Activated T-cell treated with anti-CD3 and anti-CD28 coated beads for 48 hours (primary cell): ENCODE measurements at places on chromosomes 7 and 10.

DNA sequence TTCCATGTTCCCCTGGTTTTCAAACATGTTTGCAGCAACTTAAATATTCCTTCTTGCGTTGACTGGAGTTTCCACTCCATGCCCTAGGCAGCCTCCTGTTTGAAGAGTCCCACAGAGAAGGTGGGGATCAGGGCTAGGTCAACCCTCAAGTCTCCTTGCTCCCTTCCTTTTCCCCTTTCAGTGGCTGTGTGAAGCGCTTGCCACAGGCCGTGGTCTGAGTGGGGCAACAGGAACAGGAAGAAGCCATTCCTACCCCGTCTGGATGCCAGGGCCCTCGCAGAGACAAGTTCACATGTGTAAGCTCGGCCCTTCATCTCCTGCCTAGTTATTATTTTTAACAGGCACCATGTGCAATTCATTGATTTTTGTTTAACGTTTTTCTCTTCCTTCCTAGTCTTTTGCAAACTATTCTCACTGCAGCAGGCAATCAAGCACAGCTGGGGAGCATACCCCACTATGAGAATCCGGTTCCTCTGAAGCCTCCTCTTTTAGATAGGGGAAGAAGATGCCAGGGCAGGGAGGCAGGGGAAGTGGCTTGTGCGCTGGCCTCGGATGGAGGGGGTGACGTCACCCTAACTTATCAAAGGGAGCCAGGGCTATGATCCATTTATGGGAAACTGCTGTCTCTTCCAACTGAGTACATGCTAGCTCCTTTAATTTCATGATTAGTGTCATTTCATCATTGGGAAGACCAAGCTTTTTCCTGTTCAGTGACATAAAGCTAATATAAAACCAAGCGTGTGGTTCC lies 64.2 kb downstream of the PRLHR start:
- DNase-seq: no peak

DNA sequence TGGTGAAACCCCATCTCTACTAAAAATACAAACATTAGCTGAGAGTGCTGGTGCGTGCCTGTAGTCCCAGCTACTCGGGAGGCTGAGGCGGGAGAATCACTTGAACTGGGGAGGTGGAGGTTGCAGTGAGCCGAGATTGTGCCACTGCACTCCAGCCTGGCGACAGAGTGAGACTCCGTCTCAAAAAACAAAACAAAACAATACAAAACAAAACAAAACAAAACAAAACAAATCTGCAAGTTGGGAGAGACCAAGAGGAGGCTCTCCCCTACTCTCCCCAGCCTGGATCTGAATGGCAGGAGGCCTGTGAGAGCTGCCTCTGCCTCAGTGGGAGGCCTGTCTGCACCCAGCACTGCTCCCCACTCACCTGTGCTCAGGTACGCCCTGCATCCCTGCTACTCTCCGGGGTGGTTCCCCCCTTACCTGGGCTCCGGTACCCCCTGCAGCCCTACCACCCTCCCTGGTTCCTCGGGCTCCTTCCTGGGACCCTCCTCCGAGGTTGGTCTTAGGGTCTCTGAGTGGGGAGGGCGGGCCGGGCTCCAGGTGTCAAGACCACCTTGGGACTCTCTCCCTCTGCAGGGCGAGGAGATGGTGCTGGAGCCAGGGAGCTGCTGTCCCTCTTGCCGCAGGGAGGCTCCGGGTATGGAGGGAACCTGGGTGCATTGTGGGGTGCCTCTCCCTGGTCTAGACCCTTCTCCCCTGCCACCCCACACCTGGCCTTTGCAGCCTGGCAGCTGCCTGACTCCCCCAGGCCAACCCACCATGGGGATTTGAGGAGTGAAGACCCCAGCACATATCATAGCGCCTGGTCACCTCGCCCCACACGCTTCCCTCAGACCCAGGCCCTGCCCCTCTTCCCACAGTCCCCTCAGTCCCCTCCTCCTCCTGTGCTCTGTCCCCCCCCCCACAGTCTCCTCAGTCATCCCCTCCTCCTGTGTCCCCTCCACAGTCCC lies 9.5 kb upstream of the ZNF862 start:
- no peak for DNase-seq

DNA sequence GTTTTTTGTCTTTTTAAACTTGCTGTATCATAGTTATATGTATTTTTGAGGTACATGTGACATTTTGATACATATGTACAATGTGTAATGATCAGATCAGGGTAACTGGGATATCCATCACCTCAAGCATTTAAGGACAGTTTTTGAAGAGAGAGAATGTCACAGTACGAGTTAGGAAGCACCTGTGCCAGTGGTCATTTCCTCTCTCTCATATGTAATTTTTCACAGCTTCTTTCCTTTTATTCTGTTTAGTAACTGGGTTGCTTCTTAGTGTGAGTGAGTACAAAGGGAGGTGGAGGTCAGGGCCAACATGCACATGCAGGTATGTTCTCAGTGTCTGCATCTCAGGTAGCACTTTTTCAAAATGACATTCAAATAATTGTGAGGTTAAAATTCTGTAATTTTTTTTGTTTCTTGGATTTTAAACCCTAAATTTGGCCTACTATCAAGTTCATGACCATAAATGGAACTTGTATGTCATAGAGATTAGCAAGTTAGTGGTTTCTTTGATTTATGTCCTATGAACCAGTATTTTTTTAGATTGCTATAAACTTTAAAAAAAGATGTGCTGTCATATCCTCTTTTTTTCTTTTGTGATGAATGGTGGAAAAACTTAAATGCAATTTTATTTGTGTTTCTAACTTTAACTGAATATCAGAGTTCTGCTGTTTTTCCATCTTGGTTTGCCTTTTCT lies 42.7 kb downstream of the SNX10 start:
- no peak for DNase-seq

- no peak for DNase-seq
Measured at GRCh38 chr7:7820939-7821338, 102.5 kb upstream of the RPA3 start.

DNA sequence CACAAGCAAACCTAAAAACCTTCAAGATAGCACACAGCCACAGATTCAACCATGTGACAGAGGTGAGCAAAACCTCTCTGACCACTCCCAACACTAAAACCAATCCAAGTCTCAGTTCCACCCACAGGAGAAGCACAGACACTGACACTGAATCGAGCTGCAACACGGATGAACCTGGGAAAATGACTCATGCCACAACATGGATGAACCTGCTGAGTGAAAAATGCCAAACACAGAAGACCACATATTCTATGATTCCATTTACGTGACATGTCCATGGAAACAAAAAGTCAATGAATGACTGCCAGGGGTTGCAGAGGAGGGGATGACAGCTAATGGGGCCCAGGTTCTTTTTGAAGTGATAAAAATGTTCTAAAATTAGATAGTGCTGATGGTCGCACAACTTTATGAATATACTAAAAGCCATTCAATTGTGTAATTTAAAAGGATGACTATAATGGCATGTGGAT lies 22.0 kb downstream of the CYTH3 start:
- DNase-seq: no peak

DNA sequence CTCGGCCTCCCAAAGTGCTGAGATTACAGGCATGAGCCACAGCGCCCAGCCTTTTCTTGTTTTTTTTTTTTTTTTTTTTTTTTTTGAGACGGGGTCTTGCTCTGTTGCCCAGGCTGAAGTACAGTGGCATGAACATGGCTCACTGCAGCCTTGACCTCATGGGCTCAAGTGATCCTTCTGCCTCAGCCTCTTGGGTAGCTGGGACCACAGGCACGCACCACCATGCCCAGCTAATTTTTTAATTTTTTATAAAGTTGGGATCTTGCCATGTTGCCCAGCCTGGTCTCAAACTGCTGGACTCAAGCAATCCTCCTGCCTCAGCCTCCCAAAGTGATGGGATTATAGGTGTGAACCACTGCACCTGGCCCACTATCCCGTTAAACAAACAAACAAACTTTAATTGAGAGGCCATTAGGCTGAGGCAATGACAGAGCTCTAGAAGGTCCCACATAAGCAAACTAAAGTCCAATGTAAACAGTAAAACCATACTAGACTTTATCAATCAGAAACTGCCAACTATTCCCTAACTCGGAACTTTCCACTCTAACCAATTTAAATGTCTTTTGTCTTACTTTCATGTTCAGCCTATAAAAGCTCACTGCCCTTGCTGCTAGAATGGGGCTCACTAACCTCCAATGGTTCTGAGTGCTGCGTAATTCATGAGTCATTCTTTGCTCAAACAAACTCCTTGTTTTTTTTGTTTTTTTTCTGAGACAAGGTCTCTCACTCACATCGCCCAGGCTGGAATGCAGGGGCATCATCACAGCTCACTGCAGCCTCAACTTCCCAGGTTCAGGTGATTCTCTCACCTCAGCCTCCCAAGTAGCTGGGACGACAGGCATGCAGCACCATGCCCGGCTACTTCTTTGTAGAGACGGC lies 1.9 kb downstream of the DHX32 start:
- DNase-seq: no peak

DNA sequence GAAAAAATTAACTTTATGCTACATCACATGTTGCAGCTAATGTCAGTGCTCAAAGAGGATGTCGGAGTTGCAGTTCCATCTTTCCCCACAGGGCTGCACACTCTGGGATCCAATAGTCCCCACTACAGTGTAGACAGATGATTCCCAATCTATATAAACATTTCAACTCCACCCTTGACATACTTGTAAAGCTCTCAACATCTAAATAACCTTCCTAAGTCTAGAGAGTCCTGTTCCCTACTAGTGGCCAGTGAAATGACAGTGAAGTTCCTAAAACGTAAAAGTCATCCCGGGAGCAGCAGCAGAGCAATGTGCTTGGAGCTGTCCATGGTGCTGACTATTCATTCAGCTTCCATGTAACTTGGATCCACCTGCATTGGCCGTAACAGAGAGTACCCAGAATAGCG lies 145.1 kb downstream of the GRM8 start:
- no peak for DNase-seq

DNA sequence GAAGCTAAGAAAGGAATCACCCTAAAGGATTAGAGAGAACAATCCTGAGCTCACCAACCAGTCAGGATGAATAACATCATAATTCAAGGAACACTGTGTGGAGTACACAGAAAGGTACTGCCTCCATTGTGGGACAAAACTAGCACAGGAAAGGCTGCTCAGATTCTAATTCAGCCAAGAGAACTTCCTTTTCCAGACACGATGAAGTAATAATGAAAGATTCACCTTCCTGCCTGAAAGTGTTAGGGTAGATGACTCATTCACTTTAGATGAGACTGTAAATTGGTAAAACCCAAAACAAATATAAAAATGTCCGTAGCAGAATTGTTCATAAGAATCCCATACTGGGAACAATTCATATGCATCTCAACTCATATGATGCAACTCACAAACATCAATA lies 167.2 kb downstream of the CDC14C start:
- no peak for DNase-seq
